ENCODE measurements at places on chromosomes 4 and X. TPM values are rescaled to one million over a fixed set of nuclear protein-coding genes. Genes with fewer than 3 reads are reported as not detected.

The FRAS1 gene
- 1.2 TPM for total RNA-seq

The PTCHD1 gene
- not detected for total RNA-seq

The PDE6B gene
- total RNA-seq: not detected

The TMEM271 gene
- total RNA-seq: not detected

The SMPX gene
- total RNA-seq: not detected

The FHL1 gene
- 57.1 TPM for total RNA-seq

The GRSF1 gene
- total RNA-seq: 68.9 TPM

The KLKB1 gene
- not detected for total RNA-seq

The SYNPO2 gene
- total RNA-seq: 6.9 TPM

The AMTN gene
- total RNA-seq: not detected

The ADH4 gene
- not detected for total RNA-seq
